ENCODE measurements at places on chromosomes 16 and 17.

DNA sequence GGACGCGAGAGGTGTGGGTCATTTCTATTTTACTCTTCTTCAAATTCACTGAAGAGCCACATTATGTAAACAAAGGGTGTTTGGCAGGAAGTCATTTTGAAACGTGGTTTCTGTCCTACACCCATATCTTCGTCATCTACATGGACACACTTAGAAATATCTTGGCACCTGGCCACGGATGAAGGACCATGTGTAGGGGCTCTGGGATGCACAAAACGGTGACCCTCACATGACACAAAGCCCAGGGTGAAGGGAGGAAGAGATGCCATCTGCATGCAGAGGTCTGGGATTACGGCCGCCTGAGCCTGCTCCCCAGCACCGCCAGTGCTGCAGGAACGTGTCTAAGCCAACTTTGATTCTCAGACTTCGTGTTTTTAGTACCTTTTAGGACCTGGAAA lies 130.2 kb upstream of the CHMP6 start:
- no peak for DNase-seq

DNA sequence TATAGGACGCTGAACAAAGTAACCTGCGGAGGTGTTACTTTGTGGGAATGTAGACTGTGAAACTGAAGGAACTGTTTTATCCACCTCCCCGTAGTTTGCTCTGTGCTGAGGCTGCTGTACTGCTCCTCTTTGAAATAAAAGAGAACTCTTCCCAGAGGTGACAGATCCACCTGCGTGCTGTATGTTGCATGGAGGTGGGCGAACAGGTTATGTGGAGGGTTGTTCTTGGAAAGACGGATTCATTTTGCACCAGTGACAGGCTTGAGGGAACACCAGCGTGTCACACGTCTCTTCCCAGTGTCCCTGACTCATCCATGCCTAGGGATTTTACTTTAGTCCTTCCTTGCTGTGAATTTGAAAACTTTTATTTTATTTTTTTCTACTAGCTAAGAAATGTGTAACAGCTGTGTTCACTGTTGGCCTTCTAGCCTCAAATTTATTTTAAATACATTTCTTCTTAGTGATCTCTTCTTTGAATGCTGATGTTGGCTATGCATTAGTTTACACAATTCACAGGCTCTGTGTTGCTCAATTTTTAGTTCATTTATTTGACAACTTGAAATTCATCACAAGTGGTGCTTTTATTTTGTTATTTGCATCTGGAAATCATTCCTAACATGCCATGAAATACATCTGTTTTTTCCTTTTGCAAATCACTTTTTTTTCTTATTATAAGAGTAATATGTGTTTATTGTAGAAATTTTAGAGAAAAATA lies 512.4 kb downstream of the CDH13 start:
- DNase-seq = no peak

- no peak for DNase-seq
Measured at GRCh38 chr17:74851612-74852236, 8.0 kb downstream of the GRIN2C start.

GRCh38 chr16:86858501-86858900 lies 280.2 kb downstream of the FOXL1 start:
- no peak for DNase-seq

GRCh38 chr16:4263504-4264436 lies 9.1 kb downstream of the TFAP4 start:
- DNase-seq = no peak

DNA sequence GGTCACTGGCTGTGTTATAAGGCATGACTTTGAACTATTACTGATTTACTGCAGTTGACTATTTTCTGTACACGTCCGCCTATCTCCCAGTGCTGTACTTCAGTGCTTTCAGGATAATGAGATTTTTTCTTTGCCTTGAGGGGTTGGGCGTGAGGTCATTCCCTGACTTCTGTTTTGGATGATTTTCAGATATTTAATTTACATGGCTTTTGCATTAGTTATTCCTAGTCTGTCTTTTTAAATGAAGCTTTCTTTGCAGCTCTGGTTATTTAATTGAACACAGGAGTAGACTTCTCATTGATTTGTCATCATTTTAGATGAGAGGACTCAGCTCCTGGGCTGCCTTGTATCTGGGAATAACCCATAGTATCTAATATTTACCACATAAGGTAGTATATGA lies 23.7 kb downstream of the WIPF2 start:
- DNase-seq = no peak

DNA sequence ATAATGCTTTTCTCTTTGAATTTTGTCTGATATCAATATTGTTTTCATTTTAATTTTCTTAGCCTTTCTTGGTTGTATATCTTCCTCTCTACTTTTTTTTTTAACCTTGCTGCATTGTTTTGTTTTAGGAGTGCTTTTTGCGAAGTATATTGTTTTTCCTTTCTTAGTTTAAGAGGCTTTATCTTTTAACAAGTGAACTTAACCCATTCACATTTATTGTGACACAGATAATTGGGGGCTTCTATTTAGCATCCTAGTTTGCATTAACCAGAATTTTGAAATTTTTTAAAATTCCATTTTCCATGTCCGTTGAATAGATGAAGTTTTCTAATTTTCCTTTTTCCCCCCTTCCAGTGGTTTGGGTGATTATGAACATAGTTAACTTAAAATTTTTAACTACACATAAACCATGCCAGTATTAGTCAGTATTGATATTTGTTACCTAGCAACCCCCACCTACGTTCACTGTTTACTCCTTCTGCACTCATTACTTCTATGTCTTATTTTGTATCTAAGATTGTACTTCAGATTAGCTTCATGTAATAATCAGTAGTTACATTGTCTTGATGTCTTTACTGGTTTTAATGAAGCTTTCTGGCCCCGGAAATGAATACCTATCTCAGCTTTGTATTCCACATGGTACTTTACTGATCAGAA lies 44.4 kb downstream of the TNRC6A start:
- no peak for DNase-seq

DNA sequence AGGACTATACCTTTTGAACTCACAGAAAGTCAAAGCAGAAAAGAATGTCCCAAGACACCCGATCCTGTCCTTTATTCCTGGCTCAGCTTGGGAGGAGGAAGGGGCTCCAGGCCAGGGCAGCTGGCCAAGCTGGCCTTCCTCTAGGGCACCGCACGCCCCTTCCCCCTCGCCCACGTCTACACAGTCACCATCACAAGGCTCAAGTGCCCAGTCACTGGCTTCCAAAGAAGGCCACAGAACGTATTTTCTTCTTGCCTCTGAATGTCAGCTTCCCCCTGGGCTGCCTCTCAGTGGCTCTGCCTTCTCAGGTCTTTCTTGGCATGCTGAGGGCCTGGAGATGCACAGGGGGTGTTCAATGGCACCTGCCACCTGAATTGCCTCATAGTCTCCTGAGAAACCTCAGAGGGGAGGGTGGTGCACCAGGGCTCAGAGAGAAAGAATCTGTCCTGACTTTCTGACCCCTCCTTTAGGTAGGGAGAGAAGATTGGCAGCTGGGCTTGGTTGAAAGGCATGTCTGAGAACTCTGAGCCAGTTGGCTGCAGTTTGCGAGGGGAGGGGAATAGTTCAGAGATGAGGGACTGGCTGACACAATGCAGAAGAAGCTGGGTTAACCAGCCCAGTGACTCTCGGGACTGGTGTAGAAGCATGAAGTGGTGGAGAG lies 2.1 kb downstream of the DHRS11 start:
- no peak for DNase-seq

DNA sequence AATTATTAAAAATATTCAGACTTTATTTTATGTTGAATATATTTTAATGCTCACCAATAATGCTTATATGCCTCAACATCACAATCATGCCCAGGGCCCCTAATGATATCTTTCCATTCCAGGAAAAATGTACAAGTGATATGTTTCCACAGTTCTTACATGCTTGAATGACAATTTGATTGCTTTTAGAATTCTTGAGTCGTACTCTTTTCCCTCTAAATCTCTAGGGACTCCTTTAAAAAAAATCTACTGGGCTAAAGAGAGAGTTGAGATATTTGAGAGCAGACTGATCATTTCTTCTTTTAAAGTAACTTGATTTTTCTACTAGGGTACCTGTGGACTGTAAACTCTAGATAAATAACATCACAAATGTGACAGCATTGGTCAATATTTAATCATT lies 18.2 kb upstream of the HLF start:
- no peak for DNase-seq

DNA sequence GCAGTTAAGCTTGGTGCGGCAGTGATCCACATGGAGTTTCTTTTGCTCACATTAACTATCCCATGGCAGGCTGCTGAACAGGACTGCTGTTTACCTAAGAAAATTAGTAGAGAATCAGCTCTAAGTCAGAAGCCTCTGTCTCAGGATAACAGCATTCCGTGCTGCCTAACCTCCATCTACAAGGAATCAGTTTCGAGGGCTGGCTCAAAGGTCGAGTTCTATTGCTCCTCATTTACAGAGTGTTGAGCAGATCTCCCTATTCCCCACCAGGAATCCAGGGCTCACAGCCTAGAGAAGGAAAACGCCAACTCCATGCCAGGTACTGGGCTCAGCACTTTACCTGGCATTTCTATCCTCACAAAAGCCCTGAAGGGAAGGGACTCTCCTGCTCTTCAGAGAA lies 9.9 kb downstream of the GINS2 start:
- DNase-seq = no peak

GRCh38 chr17:42537826-42538451 lies 1.9 kb downstream of the NAGLU start:
- no peak for DNase-seq

- DNase-seq = no peak
Measured at GRCh38 chr16:68219725-68220351, 16.1 kb downstream of the ESRP2 start.

- no peak for DNase-seq
Measured at GRCh38 chr17:74977802-74978201, 5.2 kb upstream of the HID1 start.

DNA sequence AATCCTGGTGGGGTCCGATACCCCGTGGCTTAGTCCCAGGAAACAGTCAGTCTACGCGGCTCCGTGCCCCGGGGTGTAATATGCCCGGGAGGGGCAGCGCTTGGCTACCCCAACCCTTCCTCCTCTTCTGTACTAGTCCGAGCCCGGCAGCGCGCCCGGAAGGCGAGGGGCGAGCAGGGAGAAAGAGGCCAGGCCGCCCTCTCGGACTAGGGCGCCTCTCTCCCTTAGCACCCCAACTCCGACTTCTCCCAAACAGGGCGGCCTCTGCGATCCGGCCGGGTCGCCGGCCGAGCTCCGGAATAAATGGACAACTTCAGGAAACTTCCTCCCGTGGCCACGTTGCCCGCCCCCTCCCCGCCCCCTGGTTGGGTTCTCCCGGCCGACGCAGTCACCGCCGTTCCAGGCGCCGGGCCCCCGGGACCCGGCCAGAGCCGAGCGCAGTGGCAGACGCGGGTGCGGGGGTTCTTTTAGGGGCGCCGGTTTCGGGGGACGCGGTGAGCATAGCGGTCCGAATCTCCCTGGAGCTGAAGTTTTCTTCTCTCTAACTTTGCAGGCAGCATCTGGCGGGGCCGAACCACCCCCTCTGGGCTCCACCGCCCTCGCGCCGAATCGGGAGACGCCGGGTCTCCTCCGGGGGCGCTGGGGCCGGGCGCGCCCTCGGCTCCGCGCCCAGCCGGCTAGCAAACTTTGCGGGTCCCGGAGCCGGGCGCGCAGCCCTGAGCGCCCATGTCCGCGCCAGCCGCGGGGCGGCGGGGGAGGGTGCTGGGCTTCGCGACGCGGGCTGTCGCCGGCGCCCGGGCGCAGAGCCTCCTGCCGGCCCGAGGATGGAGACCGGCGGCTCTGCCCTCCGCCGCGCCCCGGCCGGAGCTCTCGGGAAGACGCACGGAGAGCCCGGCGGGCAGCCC lies at the start of gene SDK2:
TSS of gene SDK2 (minus strand) at position 301 of the 905 bp plus-strand sequence. CDS start 357 bp downstream, outside the sequence.
- DNase-seq = no peak

DNA sequence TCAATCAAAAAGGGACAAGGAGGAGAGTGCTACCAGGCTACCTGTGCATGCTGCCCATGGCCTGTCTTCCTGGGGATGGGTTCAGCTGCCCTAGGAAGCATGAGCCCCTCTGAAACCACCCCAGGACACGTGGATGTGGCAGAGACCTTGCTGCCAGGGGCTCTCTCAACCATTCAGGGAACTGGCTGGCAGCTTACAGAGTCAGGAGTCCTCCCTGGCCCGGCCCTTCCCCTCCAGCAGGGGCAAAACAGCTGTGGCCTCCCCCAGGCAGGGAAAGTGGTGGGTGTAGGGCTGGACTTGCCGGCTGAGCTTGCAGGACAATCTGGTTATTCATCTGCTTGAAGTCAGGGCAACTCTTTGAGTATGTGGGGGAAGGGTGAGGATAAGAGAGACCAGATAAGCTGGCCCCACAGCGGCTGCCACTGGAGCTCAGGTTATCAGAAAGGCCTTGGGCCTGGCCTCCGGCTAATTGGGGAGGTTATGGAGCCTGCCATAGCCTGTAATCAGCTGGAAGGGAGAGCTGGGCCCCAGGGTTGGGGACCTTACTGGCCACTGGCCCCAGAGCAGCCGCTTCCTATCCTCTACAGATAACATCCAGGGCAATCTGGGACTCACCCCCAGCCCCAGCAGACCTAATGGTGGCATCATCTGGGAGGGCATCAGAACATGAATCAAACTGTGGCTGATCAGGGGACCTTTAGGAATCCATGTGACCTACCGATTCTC lies 5.6 kb upstream of the TBX2 start:
- no peak for DNase-seq

- no peak for DNase-seq
Measured at GRCh38 chr17:19613979-19614378, 34.6 kb upstream of the ALDH3A2 start.

DNA sequence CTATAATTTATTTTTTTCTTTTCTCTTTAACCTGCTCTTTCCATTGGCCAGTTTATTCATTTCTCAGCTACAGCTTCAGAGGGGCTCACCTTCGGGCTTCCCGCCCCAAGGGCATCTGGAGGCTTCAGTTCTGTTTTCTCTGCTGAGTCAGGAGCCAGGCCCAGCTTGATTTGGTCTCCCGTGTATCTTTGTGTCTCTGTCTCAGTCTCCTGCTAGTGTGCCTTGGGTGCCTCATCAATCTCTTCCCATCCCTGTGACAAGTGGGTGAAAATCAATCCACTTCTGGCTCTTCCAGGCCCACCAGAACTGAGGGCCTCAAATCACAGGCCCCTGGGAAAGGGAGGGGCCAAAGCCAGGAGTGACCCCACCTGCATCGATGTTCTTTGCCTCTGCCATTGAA lies 72.1 kb downstream of the CCDC182 start:
- no peak for DNase-seq

DNA sequence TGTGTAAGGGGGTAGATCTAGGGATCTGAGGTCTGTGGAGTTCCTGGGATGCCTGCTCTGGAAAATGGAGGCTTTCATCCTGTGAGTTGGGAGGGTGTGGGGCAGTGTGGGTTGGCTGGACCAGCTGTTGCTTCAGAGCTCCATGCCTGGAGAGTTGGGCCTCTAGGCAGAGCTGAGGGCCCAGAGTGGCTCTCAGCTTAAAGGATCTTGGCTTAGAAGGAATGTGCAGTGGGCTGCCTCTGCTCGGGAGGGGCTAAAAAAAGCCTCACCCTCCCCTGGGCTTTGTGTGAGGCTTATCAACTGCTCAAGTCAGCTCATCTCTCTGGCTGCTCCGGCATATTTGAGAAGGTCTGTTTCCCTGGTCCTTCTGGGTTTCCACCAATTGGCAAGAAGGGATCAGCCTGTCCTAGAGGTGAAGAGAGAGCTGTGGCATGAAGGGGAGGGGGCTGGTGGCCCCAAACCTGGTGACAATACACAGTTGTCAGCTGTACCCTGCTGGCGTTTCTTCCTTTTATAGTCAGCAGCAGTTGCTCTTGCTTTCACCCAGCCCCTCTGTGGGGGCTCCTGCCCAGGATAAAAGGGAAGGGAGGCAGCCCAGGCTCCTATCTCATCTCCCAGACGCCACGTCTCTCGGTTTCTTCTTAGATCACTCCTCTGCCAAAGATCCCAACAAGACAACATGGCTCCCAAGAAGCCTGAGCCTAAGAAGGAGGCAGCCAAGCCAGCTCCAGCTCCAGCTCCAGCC lies at the start of gene MYL4:
TSS of gene MYL4 (plus strand) at position 605 of the 745 bp plus-strand sequence. CDS start at position 680, 75 bp downstream.
- no peak for DNase-seq

GRCh38 chr17:19317359-19318095 lies 45.0 kb downstream of the B9D1 start:
- DNase-seq = no peak
